Right atrium auricular region (tissue), 2 donors: ENCODE measurements at places on chromosomes 3 and 15. TPM values are rescaled to one million over a fixed set of nuclear protein-coding genes. Genes with fewer than 3 reads are reported as not detected.

Gene PIGZ
- total RNA-seq = 7.0 TPM

Gene TPRG1
- total RNA-seq = 0.41 TPM

Gene SERPINI2
- total RNA-seq = 2.2 TPM

Gene CDAN1
- total RNA-seq = 3.5 TPM

Gene SLC12A1
- not detected for total RNA-seq

Gene ERC2
- total RNA-seq = 4.0 TPM

Gene CLDN18
- 0.12 TPM for total RNA-seq

Gene GOLGA8S
- total RNA-seq = 0.33 TPM

Gene FHIT
- 10.4 TPM for total RNA-seq

Gene CNTN4
- total RNA-seq = 5.3 TPM

Gene LIPC
- 0.52 TPM for total RNA-seq

Gene IFT57
- total RNA-seq = 13.4 TPM

Gene STRA6
- total RNA-seq = 0.22 TPM

Gene GOLGA8J
- total RNA-seq = not detected

Gene AKAP13
- total RNA-seq = 293 TPM

Gene IFT122
- total RNA-seq = 18.5 TPM

Gene PLS1
- 0.96 TPM for total RNA-seq

Gene HRG
- not detected for total RNA-seq

Gene PLIN1
- total RNA-seq = 22.6 TPM

Gene PTPRG
- total RNA-seq = 33.9 TPM

Gene MOBP
- total RNA-seq = 0.20 TPM

Gene AMOTL2
- 119 TPM for total RNA-seq
